Smooth muscle cell of the umbilical artery (primary cell): ENCODE measurements at places on chromosomes 11 and 22. TPM values are rescaled to one million over a fixed set of nuclear protein-coding genes. Genes with fewer than 3 reads are reported as not detected.

The GPHA2 gene
- total RNA-seq: not detected in 2 replicates

The CDC42EP2 gene
- 20.8 and 23.7 TPM in 2 replicates for total RNA-seq

The DDT gene
- 75.8 and 104 TPM in 2 replicates for total RNA-seq

The PDGFB gene
- total RNA-seq: under 0.01 and 0.05 TPM in 2 replicates
